ENCODE measurements at places on chromosomes 6 and 20.
A peak's percentile ranks its signal among the peaks of the same experiment; 100 is the strongest.

DNA sequence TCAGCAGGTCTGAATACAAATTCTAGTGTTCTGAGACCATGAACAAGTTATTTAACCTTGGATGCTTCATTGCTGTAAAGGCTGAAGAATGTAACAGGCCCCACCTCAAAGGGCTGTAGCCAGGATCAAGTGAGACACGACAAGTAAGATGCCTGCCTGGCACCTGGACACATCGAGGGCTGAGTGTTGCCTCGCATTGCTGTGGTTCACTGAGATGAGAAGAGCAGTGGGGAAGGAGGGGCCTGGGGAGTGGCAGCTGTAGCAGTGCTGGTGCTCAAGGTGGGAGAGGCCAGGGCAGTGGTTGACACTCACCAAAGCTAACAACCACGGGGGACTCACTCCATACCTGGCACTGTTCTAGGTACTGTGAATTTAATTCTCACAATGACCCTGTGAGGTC is 187.8 kb downstream of the KIF16B start:
- DNase-seq: no peak

GRCh38 chr6:1378065-1379016 is 11.0 kb upstream of the FOXF2 start:
- DNase-seq: peak; percentile 75

DNA sequence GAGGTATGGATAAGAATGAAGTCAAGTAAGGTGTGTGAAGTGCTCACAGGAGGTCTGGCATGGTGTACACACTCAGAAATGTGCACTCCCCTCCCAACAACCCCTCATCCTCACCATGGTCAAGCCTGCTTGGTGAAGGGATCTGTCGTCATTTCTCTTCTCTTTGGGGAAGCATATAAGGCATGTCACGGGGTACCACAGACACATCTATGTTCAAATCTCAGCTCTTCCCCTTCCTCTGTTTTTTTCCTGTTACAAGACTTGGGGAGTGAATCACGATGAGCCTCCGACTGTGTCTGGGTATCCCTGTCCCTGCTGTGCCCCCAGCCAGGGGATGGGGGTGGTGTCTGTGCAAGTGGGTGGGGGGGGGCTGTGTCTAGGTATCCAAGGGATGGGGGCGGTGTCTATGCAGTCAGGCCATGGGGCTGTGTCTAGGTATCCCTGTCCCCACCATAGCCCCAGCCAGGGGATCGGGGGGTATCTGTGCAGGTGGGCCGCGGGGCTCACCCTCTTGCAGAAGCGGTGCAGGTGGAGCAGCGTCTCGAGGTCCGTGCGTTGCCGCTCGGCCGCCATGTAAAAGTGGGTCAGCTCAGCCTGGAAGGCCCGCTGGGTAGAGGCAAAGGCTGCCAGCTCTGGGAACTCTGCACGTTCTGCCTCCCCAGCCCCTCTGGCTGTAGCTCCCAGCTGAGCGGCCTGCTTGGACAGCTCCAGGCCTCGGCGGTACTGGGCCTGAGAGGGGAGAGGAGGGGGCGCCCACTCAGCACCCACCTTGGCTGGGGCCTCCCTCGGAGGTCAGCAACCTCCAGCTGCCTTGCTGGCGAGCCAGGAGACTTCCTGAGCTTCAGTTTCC is 43.6 kb downstream of the KIAA1755 start:
- DNase-seq: no peak

GRCh38 chr6:109260701-109261100 is 121.6 kb downstream of the CD164 start:
- DNase-seq: no peak

DNA sequence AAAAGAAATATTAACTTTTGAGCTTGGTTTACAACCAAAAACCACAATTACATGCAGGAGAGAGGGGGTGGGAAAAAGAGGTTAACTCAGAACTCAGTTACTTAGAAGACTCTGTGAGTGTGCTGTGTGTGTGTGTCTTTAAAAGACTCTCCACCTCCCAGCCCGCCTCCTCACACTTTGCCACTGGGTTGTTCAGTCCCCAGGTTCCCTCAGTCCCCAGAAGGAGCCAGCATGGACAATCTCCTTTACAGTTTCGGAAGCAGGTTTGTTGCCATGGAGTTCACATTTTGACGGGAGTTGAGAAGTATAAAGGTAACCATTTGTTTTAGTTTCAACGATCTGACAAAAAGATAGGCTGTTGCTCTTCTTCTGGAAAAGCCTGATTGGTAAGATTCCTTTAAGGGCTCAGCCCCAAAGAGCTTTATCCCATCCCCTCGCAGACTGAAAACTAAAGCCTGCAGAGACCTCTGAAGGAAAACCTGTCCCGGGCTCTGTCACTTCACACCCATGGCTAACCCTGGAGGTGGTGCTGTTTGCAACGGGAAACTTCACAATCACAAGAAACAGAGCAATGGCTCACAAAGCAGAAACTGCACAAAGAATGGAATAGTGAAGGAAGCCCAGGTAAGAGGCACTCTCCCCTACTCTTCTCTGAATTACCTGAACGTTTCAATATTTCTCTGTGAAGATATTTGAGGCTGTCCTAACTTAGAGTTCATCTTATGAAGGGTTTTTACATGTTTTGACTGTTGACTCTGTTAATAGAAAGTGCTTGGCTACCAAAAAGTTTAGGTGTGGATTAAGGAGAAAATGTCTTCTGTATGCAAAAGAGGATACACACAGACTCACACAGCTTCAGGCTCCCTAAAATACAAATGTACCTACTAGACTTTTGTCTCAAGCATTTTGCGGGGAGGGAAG is at the start of gene SPTLC3:
TSS of gene SPTLC3 (plus strand) at position 212 of the 921 bp plus-strand sequence. CDS start at position 508, 296 bp downstream.
- peak; percentile 86 for DNase-seq

- DNase-seq: no peak
Observed at GRCh38 chr6:37507690-37508421, 8.2 kb upstream of the CCDC167 start.
